ENCODE measurements at places on chromosomes 7 and 10.

DNA sequence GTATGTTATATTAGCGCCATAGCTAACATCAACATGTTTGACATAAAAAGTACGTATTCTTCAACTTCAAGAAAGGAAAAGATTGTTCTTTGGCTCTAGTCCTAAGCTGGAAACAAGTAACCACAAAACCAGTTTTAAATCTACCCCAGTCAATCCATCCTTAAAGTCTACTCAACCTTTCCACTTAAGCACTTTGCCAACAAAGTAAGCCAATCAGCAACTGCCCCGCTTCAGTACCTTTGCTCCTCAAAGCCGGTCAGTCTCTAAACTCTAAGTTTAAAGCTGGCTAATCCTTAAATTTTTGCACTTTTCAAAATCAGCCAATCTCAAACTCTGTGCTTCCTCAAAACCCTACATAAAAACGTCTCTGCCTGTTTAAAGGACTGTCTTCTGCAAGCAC lies 8.1 kb downstream of the ZNF438 start:
- DNase-seq = no peak

- no peak for DNase-seq
Observed at GRCh38 chr7:4127909-4128560, 554.1 kb upstream of the FOXK1 start.

- DNase-seq = no peak
Observed at GRCh38 chr10:113427236-113427735, 125.6 kb upstream of the HABP2 start.

DNA sequence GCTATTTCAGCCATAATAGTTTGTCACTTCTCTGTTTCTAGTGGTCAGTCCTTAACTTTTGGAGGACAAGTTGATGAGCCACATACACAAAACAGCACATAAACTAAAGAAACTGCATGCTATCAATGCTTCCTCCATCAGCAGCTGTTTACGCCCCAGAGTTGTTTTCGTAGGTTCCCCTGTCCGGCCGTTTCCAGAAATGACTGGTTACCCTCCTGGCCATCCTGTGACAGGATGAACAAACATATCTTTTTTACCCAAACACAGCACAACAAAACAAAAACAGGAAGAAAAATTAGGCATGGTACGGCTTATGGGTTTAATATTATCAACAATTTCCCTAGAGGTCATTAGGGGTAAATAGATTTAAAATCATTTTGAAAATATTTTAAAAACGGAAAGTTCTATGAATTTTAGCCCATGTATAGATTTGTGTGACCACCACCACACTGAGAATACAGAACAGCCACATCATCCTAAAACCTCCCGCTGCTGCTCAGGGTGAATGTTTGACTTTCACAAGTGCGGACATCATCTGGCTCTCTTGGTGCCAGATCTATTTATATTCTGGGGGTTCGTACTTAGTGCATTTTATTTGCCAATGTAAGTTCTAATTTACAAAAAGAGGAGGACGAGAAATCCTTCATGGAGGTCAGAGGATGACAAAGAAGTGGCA lies 74.8 kb downstream of the HIPK2 start:
- no peak for DNase-seq

- DNase-seq = no peak
Observed at GRCh38 chr7:132516042-132516840, 60.0 kb downstream of the PLXNA4 start.

DNA sequence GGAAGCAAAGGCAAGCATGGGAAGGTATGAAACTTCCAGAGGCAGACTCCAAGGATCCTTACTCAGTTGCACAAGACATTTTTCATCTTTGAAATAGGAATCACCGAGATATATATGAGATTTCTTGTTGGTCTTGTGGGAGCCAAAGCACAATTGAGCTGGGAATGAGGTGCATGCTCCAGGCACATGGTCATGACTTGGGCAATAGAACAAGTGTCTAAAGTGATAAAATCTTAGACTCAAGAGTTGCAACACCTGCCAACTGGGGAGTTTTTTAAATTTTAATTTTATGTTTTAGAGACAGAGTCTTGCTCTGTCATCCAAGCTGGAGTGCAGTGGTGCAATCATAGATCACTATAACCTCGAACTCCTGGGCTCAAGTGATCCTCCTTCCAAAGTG lies 169.5 kb upstream of the ADCY1 start:
- DNase-seq = no peak

GRCh38 chr10:31668326-31668725 lies 260.3 kb downstream of the ARHGAP12 start:
- no peak for DNase-seq

- peak; percentile 79 for DNase-seq
Observed at GRCh38 chr7:121081327-121081936, 92.9 kb downstream of the CPED1 start.

Data from NCI-H69 (cell line).